Stimulated activated CD4-positive, alpha-beta T cell treated with anti-CD3 and anti-CD28 coated beads, Interleukin-12 subunit alpha, Interleukin-12 subunit beta, amount 100 ng/mL, for 4 hours (primary cell): ENCODE measurements at places on chromosomes 13 and 19.

DNA sequence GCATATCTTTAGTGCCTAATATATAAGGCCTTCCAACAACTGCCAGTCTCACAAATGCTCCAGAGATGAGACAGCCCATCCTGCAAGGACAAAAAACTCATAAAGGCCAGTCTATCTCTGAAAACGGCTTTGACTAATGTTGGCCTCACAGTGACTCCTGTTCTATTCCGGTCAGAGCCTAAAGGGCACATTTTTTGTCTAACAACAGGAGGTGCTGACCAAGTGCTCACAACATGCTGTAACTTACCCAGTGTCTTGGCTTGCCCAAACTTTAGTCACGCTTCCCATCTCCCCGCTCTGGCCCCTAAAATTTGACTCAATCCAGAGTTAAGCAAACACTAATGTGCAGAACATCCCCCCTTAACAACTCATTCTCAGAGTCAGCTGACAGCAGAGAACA, 1411.2 kb upstream of the MIR17HG start:
- no peak for DNase-seq

GRCh38 chr19:52086481-52086880, 9.1 kb downstream of the ZNF841 start:
- no peak for DNase-seq

DNA sequence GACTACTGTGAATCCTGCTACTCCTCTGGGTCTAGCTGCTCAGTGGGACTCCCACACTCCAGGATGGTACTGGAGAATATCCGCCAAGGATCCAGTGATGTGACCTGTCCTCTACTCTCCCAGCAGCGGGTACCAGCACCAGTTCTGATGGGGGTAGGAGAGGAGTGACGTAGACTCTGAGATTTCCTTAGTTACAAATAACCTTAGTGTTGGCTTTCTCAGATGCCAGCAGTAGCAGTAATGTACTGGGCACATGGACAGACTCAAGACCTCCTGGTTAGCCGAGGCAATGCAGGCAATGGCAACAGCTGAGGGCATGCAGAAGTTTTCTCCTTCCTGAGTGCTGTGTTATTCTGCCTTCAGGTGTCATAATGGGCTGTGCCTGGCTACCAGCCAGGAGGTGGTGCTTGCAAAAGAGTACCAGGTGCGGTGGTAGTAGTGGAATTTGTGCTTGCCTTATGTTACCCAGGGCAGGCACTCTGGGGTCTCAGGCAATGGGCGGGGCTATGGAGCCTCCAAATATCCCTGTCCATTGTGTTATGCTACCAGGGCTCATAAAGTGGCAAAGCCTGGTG, 105.3 kb upstream of the KLF5 start:
- DNase-seq = no peak

GRCh38 chr13:28566283-28566682, 71.4 kb upstream of the FLT1 start:
- no peak for DNase-seq

DNA sequence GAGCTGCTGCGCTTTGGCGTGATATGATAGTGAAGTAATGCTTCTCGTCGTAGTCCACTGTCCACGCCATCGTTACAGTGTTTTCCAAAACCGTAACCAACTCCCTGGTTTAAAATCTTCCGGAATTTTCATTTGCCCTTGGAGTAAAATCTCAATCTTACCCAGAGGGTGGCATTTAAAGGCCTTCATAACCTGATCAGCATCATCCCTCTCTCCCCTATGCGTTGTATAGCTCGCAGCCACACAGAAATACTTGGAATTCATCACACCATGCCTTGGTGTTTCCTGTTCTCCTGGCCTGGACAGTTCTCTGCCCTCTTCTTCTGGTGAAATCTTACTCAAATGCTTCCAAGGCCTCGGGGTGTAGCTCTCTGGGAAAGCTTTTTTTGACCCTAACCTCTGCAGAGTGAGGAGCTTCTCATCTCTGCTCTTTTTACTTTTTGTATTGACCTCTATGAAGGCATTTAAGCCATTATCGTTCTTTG, 839 bp downstream of the MPHOSPH8 start:
- no peak for DNase-seq

GRCh38 chr13:43977911-43978310, 98.2 kb downstream of the LACC1 start:
- DNase-seq = no peak

DNA sequence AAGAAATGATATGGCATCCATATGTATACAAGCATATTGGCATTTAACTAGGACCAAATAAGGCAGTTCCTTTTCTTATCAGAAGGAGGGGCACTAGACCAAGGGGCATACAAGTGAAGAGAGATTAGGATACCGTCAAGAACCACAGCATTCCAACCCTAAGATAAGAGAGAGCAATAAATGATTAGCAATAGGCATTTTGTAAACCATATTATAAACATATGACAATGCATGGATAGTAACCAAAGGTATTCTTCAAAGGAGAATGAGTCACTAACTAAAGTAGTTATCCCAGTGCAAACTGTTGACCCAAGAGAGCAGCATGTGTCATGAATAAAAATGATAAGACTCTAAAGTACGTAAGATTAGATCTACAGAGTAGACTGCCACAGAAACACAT, 500.9 kb upstream of the HTR2A start:
- no peak for DNase-seq

DNA sequence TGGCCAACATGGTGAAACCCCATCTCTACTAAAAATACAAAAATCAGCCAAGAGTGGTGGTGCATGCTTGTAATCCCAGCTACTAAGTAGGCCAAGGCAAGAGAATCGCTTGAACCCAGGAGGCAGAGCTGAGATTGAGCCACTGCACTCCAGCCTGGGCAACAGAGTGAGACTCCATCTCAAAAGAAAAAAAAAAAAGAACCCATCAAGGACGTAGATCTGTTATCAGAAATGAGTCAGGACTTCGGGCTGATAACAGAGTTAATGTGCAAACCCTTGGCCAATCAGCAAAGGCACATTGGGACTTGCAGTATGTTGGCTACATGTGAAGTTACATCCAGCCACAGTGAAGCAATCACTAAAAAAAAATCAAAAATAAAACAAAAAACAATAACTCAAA, 4.8 kb upstream of the LGALS7B start:
- DNase-seq = no peak

DNA sequence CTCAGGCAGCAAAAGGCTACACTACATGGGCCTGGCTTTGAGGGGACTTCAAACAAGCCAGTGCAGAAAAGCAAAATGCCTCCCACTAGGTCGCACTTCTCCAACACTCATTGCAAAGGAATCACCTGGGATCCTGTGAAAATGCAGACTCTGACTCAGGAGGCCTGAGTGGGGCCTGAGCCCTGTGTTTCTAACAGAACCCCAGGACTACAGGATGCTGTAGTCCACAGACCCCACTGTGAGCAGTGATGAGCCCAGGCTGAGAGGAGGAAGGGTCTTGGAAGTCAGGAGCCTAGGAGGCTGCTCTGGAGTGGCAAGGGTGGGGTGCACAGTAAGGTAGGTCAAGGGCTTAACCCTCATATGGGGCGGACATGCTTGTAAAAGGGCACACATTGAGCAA, 46.7 kb upstream of the SERP2 start:
- no peak for DNase-seq

GRCh38 chr19:1296575-1297271, 11.1 kb downstream of the EFNA2 start:
- DNase-seq = no peak
